ENCODE measurements at places on chromosomes 12 and 14.
A peak's percentile ranks its signal among the peaks of the same experiment; 100 is the strongest.

DNA sequence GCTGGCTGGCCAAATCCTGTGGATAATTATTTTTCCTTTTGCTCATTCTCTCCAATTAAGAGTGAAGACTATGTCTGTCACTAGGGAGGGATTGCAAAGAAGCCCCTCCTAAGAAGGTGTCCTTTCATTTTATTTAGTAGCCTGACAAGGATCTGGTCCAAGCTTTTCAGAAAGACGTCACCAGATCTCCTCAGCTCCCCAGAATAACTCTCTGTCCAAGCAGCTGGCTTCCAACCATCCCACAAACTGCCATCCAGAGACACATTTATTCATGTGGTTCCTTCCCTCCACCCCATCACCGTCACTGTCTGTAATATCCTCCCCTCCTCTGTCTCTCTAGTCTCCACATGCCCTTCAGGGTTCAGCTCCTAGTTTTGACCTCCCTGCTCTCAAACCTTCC, 69.9 kb downstream of the PPM1H start:
- no peak for DNase-seq

GRCh38 chr12:113232840-113233585, 11.7 kb downstream of the TPCN1 start:
- peak; percentile 91 for DNase-seq

- DNase-seq, result no peak
Observed at GRCh38 chr12:52952076-52952801, 3.3 kb downstream of the KRT18 start.

GRCh38 chr12:80830533-80831088, 107.1 kb downstream of the LIN7A start:
- DNase-seq, result no peak

DNA sequence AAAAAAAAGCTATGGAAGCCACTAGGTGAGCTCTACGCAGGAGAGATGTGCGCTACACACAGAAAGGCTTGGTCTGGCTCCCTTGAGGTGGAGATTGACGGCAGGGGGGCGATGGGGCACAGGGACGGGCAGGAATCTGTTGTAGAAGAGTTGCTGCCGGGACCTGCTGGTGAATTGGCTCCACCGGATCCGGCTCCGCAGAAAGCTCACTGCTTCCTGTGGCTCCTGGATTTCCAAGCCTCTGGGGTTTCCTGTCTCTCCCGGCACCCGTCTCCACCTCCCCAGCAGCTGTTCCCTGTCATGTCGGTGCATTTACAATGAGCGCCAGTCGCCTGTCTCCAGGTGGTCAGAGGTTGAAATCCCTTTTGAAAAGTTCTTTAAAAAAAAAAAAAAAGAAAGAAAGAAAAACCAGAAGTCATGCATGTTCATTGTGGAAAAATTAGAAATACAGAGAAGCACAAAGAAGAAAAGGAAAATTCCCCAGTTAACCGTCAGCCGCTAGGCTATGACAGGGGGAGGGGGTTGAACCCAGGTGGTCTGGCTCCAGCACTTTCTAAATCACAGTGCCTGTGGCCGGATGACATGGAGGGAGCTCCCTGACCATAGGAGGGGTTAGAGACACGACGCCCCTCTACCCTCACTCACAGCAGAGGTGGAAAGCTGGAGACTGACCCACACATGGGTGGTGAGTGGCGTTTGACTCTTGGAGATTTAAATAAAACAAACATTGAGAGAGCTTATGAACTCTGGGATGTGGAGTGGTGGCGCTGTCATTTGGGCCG, 20.8 kb downstream of the FAM222A start:
- DNase-seq, result no peak

- DNase-seq, result no peak
Observed at GRCh38 chr14:45089813-45090212, 5.9 kb downstream of the PRPF39 start.

DNA sequence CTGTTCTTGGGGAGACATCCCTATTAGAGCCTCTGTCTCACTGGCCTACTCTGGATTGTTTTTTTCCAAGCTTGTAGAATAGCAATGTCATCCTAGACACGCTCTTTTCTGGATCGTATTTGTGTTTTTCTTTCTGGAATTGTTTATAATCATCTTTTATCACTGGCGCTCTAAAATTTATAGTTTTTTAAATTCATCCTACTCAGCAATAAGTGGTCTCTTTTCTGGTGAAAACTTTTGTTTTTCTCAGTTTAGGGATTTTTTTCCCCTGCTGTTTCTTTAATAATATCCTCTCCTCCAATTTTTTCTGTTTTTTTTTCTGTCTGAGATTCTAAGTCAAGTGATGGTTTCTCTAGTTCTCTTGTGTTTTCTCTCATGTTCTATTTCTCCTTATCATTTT, 25.2 kb downstream of the PDE6H start:
- no peak for DNase-seq

DNA sequence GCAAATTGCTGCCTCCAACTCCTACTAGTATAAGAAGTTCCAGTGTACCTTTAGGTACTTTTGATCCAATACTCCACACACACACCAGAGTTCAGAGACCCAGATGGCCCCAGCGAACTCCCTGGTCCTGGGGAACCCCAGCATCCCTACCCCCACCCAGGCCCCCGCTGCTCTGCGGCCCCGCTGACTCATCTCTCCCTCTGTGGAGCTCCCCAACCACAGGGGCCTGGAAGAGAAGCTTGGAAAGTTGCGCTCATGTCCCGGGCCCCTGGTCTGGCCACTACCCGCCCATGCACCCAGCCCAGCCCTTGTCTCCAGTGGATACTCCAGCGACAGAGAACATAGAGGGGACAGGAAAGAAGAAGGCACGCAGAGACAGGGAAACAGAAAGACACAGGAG, 4.2 kb upstream of the SP7 start:
- DNase-seq, result no peak

GRCh38 chr14:21997300-21997699, 323.7 kb upstream of the OR4E1 start:
- no peak for DNase-seq

GRCh38 chr12:19451196-19451595, 11.9 kb downstream of the AEBP2 start:
- no peak for DNase-seq

GRCh38 chr12:84412226-84412625, 500.4 kb downstream of the SLC6A15 start:
- no peak for DNase-seq

- no peak for DNase-seq
Observed at GRCh38 chr12:54662026-54662425, 13.9 kb upstream of the DCD start.

All from NCI-H1436 (cell line).